ENCODE measurements at places on chromosomes 5 and 9. TPM values are rescaled to one million over a fixed set of nuclear protein-coding genes. Genes with fewer than 3 reads are reported as not detected.

Gene LRRC19
- total RNA-seq, result not detected

- no peaks in the 10 kb centered on the region for H3K27me3 ChIP-seq
- peaks cover 8% of the 10 kb centered on the region for H3K4me1 ChIP-seq
- H3K36me3 ChIP-seq, result no peaks in the 10 kb centered on the region
- H3K27ac ChIP-seq, result peak overlapping the region; percentile 8
- DNase-seq, result peak; percentile 84
Measured at GRCh38 chr9:16530669-16531642, 339.5 kb downstream of the BNC2 start.

Gene SIMC1
- total RNA-seq, result 4.6 TPM

DNA sequence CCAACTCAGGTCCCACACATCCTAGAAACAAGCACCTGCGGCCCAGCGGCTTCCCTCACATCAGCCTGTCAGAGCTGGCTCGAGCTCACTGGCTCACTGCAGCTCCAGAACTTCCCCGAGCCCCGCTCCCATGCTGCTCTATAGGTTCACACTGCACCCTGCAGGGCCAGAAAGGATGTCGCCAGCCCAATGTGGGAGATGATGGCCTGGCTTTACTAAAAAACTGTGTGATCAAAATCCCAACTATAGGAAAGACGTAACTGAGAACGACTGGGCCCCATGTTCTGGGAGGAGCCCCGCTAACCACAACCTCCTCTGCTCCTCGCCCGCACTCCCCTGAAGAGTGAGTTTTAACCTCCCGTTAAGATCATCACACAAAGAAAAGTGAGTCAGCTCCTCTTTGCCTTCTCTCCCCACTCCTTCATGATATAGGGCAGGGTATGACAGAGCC lies 4.6 kb downstream of the SURF4 start:
- no peaks in the 10 kb centered on the region for H3K27me3 ChIP-seq
- H3K27ac ChIP-seq, result no peak overlapping the region
- no peak for DNase-seq
- peaks cover 43% of the 10 kb centered on the region for H3K36me3 ChIP-seq
- H3K4me3 ChIP-seq, result no peak overlapping the region

DNA sequence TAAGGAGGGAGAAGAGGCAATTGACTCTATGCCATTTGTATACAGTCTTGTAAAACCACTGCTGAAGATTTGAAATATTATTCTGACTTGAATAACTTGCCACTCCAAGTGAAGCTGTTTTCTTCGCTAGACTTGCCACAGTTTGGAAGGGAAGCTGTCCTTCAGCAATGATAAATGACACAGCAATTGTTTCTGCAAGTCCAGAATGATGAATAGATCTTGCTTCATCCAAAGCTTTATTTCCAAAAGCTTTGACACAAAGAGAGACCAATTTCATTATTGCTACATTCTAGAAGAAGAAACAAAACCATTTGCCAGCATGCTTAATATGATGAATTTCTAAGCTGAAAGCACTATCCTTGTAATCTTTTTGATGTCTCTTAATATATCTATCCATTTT lies 73.7 kb downstream of the ZNF366 start:
- no peaks in the 10 kb centered on the region for H3K36me3 ChIP-seq
- no peaks in the 10 kb centered on the region for H3K4me1 ChIP-seq
- H3K27ac ChIP-seq, result no peak overlapping the region
- no peaks in the 10 kb centered on the region for H3K27me3 ChIP-seq
- no peak overlapping the region for H3K4me3 ChIP-seq

Data from fibroblast of lung (primary cell).